ENCODE measurements at places on chromosomes 6 and 20. TPM values are rescaled to one million over a fixed set of nuclear protein-coding genes. Genes with fewer than 3 reads are reported as not detected.

DNA sequence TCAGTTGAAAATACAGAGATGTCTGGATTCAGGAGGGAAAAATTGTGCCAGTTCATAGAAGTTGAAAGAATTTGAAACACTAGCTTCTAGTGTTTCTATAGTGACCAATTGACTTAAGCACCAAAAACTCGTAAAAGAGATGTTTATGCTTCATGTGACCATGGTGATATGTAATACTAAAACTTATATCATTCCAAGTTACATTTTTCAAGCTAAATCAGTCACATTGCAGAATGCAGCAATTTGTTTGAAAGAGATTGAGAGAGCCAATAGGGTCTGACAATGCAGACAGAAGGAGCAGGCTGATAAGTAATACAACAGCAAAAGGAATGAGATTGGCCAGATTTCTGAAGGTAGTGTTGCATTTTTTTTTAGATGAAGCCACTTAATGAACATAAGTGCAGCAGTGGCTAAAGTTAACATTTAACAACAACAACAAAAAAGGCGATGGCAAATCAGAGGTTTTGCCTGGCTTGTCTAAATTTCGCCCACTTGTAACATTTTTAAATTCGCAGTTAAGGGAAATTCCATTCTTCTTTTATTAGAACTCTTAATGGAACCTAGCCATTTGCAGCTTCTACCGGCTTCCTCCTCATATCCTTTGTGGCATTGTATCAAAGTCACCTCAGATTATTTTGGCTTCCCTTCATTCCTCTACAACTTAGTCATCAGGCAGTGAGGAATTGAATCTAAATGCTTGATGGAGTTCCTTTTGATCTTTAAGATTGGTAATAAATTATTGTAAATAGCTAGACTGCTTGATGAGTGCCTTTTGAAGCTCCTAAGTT lies 484.0 kb upstream of the SOX4 start:
- peak; percentile 82 for DNase-seq

- DNase-seq = no peak
Observed at GRCh38 chr6:25930532-25931410, at the start of gene SLC17A2. TSS of gene SLC17A2 (minus strand) at chr6:25930691. CDS start at chr6:25925796, 4,895 bp downstream.

DNA sequence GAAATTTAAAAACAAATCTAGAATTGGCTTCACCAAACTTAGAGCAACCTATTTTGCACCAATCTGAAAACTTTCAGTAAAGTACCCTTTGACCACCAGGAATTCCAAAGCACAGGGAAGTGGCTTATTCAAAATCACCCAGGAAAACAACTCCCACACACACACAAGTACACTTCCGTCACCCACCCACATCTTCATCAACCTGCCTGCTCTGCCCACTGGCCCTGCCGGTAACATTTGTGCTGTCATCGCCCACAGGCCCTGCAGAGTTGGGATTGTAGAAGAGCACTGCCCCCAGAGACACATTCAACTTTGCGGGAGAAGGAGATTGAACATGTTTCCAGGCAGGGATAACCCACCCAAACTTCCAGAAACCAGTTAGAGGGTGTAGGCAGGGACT lies 19.3 kb upstream of the SCML4 start:
- no peak for DNase-seq

DNA sequence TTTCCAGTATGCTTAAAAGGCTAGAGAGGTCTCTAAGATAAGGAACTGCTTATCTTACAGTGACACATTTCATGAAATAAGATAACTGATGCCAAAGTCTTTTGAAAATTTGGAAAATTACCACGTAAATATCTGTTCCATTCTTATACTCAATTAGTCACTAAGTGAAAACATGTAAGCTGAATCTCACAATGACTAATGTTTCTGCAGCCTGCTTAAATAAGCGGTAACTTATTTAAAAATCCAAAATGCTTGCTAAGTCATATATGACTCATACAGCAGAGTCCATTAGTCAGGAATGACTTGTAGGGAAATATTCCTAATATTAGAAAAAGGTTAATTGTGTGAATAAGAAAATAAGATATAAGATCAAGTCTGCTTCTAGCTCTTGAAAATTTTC lies 27.8 kb upstream of the LGSN start:
- DNase-seq = no peak

DNA sequence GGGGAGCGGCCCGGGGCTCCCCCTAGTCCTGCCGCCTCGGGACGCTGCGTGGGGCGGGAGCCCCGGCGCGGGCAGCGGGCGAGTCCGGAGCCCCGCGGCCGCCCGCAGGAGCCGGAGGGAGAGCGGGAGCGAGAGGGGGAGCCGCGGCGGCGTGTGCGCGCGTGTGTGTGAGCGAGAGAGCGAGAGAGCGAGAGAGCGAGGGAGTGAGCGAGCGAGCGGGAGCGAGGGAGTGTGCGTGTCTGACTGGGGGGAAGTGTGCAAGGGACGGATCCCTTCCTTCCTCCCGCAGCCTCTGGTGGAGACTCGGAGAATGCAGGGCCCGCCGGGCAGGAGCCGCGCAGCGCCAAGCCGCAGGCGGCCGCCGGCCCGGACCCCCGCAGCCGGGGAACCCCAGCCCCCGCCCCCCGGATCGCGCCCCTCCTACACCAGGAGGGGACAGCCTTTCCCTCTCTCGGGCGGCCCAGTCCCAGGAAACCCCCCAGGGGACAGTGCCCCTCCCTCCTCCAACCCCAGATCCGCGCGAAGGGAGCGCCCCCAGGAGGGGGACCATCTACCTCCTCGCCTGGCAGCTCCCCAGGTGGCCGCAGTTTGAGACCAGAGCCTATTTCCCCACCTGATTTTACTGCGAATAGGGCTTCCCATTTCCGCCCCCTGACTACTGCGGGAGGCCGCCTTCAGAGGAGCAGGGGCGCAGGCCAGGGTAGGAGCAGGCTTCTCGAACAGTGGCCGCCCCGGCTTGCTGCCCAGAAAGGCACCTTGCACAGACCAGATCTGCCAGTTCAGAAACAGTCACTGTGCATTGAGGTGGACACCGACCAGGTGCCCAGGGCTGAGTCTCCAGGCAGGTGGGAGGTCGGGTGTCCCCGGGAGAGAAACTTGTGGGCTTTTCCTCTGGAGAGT lies at the start of gene CDH22:
Gene CDH22 (minus strand): TSS at position 241 of the 900 bp plus-strand sequence. CDS start 57,204 bp downstream, outside the sequence.
- no peak for DNase-seq

DNA sequence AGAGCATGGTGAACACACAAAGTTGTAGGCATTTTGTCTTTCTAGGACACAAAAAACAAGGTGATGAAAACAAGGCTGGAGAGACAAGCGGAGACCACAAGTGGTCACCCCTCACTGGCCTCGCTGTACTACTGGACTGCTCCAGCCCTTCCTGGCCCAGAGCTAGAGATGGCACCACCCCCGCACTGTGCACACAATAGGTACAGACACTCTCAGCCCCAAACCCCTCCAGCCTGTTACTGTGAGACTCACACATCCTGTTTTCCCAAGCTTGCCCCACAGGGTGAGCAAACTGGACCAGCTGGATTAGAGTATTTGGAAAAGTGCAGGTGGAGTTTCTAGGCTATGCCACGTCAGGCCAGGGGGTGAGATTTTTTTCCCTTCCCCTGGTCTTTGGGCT lies 8.4 kb upstream of the ZSWIM1 start:
- DNase-seq = no peak

GRCh38 chr6:38651121-38651784 lies 11.5 kb upstream of the BTBD9 start:
- no peak for DNase-seq

DNA sequence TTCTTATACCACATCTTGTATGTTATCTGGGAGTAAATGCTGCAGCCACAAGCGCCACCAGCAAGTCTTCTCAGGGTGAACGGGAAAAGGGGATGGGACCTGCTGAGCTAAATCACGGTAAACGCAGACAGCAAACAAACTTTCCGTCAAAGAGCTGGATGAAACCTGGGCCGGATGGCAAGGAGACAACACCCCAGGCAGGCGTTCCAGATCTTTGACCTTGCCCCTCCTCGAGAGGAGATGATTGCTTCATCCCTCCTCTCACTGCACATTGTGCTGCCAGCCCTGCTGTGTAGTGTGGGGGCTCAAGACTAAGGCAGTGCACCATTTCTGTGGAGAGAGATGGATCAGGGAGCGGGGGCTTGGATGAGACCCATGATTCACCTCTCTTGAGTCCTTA lies 9.8 kb downstream of the RAET1E start:
- no peak for DNase-seq

DNA sequence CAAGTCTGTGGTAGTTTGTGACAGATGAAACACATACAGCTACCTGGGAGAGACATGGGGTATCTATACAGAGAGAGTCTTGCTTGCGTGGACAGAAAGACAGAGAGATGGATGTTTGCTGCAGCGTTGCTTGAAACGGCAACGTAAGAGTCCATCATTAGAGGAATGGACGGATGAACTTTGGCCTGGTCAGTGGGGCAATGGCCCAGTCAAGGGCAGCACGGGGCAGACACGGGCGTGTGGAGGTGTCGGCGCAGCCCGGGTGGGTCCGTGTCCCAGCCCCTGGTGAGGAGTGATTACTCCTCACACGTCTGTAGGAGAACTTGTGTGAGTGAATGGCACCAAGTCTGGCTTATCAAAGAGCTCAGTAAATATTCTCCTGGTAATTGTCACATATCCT lies 21.9 kb downstream of the DACT2 start:
- DNase-seq = no peak

- DNase-seq = no peak
Observed at GRCh38 chr6:1663511-1663910, 53.8 kb downstream of the FOXC1 start.

DNA sequence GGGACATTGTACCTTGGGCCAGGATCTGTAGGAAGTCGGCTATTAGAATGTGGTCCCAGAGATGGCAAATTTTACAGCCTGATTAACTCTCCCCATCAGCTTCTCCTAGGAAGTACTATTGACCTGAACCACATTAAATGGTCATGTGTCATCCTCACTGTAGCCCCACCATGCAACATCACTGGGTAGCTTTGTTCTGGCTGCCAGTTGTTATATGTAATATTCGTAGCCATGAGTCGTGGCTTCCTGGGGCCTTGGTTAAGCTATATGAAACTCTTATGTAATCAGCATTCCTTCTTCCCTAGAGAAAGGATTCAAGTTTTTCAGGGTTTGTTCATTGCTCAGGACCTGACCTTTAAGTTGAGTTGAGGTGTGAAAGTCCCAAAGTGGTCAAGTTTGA lies 125.7 kb downstream of the ANKS1A start:
- DNase-seq = no peak

DNA sequence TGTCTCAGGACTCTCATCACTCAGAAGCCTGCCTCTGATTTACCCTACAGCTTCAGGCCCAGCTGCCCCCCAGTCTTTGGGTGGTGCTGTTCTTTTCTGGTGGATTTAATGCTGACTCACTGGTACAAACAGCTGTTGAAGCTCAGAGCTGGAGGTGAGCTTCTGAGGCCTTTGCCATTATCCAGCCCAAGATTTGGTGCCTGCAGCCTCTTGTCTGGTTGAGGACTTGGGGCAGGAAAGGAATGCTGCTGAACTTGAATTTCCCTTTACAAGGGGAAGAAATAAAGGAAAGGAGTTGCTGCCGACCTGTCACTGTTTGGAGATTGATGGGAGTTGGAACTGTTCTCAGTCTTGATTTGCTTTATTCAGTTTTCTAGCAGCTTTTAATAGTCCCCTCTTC lies 19.8 kb downstream of the ABCF1 start:
- DNase-seq = peak; percentile 26

DNA sequence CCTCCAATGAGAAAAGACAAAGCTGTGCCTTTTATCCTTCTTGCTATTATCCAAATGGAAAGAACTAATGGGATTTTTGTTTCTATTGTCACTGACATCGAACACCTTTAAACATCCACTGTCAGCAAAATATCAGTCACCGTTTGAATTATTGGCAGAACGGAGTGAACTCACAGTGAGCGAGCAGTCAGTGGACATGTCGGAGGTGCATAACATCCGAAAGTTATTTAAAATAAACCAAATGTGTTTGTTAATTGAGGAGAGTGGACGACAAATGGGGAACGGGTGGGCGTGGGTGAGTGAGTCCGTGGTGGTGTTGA lies 38.8 kb downstream of the PMEPA1 start:
- DNase-seq = no peak

DNA sequence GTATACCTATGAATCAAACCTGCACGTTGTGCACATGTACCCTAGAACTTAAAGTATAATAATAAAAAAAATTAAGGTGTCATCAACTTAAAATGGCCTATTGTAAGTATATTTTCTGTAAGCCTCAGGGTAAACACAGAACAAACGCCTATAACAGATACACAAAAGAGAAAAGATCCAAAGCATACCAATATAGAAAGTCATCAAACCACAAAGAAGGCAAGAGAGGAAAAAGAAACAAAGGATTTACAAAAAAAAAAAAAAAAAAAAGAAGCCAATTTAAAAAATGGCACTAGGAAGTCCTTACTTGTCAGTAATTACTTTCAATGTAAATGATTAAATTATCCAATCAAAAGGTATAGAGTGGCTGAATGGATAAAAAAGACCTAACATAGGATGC lies 24.6 kb upstream of the ASF1A start:
- no peak for DNase-seq

- no peak for DNase-seq
Observed at GRCh38 chr20:8633366-8633765, 435.5 kb upstream of the PLCB4 start.

DNA sequence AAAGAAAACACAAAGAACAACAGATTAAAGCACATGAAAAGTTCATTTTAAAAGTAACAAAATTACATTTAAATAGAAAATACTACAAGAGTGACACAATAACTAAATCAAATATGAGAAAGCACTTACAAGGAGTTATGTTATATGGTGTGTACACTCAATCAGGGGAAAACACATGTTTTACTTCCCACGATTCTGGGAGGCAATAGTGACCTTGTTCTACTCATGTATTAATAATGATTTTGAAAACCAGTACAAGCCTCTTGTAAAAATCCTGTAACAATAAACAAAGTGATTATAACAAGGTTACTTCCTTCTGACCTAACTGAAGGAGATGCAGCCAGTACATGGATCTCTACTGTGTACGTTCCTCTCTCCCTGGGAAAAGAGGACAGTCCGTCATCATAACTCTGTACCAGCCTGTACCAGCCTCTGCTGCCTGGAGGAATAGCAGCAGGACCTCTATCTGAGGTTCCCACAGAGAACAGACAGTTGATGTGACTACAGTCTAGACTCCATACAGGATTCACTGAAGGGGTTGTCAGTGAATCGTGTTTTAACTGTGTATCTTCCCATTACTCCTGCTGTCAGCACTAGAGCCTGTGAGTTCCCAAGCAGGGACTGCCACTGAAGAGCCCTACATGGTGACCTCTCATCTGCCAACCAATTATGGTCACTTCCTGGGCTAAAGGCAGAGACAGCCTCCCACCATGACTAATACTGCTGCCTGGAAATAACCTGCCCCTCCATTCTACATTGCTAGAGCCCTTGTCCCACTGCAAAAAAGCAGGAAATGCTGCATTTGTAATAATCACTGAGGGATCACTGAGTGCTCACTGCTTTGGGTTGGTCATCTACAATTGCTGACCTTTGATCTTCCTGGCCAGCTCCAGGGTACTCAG lies 149.7 kb downstream of the KIF16B start:
- no peak for DNase-seq

The FAM184A gene
- total RNA-seq = 3.7 TPM

The TDRD6 gene
- total RNA-seq = 0.20 TPM

The TUBB2B gene
- 17.8 TPM for total RNA-seq

The RGS17 gene
- 0.69 TPM for total RNA-seq

The POU5F1 gene
- 0.69 TPM for total RNA-seq

The PET117 gene
- total RNA-seq = 6.7 TPM

The RUNX2 gene
- total RNA-seq = 2.9 TPM

The TFAP2C gene
- total RNA-seq = 22.8 TPM

Data from skin of body (tissue), 3 donors.